ENCODE measurements at places on chromosomes 13 and 19. TPM values are rescaled to one million over a fixed set of nuclear protein-coding genes. Genes with fewer than 3 reads are reported as not detected.

SIGLEC5 gene
- not detected for total RNA-seq

FBXO46 gene
- total RNA-seq = 6.2 TPM

ZNF724 gene
- total RNA-seq = 0.93 TPM

ZNF480 gene
- total RNA-seq = 13.4 TPM

DNA sequence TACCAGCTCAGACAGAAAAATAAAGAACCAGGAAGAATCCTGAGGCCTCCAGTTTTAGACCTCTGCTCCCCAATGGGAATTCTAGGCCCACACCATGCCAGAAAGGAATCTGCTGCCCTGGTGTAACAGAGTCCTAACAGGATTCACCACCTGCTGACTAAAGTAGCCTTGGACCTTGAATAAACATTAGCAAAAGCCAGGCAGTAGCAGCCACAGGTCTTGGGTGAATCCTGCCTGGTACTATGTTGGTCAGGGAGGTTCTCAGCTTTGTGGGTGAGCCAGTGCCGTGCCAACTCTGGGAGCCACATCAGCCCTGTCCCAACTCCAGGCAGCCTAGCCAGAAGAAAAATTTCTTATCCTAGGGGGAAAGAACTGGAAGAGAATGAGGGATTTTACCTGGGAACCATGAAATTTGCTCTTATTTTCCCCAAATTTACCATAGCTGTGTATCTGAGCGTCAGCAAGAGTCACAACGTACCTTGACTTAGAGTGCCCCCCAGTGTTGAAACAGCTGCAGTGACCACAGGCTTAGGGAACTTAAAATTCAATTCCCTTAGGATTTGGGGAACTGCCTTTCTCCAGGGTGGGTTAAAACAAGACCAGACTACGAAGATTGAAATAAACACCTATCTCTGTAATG lies 1895.6 kb upstream of the PRR20A start:
- no peak for DNase-seq

DNA sequence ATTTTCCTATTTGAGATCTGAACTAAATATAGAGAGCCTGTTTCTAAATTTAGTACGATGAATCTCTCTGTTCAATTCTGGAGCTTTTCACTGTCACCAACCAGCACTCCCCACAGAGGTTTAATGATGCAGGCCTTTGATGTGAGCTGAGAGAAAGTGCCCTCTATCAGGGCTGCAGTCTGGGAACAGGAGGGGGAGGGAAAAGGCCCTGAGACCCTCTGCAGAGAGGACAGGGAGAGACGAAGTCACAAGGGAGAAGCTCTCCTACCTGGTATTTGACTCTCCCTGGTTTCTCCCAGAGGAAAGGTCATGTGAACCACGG lies 206.8 kb upstream of the SOX1 start:
- DNase-seq = no peak

- no peak for DNase-seq
These were observed 590.9 kb upstream of the SLITRK5 start for GRCh38 chr13:87080100-87080779.
